Urinary bladder (tissue), 4 donors: ENCODE measurements at places on chromosomes 16 and 17. TPM values are rescaled to one million over a fixed set of nuclear protein-coding genes. Genes with fewer than 3 reads are reported as not detected.

- DNase-seq: peak; percentile 52
Measured at GRCh38 chr17:68909066-68909465, 46.1 kb downstream of the ABCA8 start.

- DNase-seq: no peak
Measured at GRCh38 chr16:58306327-58306726, 11.5 kb upstream of the PRSS54 start.

DNA sequence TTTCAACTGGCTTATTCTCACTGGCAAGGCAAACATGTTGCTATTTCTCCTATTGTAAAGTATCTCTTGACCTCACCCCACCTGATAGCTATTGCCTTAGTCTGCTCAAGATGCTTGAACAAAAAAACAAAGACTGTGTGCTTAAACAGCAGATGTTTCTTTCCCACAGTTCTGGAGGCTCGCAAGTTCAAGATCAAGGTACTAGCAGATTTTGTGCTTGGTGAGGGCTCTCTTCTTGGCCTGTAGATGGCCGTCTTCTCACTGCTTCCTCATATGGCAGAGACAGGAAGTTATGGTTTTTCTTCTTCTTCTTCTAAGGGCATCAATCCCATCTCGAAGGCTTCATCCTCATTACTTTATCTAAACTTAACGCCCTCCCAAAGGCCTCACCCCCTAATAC is 109.7 kb upstream of the CLEC3A start:
- no peak for DNase-seq

The KIF2B gene
- not detected for polyA plus RNA-seq

- no peak for DNase-seq
Measured at GRCh38 chr17:17886726-17887125, 49.9 kb upstream of the SREBF1 start.

The CES3 gene
- polyA plus RNA-seq: 0.19 TPM

The PDIA2 gene
- polyA plus RNA-seq: 0.19 TPM

- no peak for DNase-seq
Measured at GRCh38 chr17:77145612-77146245, 5.0 kb downstream of the SEC14L1 start.

The ATP2C2 gene
- polyA plus RNA-seq: 2.3 TPM

The RAB37 gene
- polyA plus RNA-seq: 6.7 TPM

The DRC3 gene
- 1.6 TPM for polyA plus RNA-seq

The AP2B1 gene
- polyA plus RNA-seq: 60.5 TPM

DNA sequence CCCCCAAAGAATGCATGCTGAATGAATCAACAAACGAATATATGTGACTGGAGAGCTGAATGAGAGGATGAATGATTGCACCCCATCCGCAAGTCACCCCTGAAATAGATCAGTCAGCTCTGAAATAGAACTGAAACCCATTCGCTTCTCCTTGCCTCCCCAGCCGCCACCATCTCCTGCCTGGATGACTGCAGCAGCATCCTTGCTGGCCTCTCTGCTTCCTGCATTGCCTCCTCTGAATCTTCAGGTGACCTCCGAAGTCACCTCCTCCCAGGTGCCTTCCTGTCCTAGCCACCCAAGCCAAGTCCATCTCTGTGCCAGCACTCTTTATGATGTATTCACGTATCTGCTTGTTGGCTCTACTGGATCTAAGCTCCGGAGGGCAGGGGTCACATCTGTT is 288.3 kb downstream of the CPPED1 start:
- no peak for DNase-seq

- DNase-seq: no peak
Measured at GRCh38 chr16:13120557-13120956, 219.2 kb downstream of the SHISA9 start.

GRCh38 chr16:19128454-19129200 is 14.9 kb downstream of the ITPRIPL2 start:
- DNase-seq: no peak

DNA sequence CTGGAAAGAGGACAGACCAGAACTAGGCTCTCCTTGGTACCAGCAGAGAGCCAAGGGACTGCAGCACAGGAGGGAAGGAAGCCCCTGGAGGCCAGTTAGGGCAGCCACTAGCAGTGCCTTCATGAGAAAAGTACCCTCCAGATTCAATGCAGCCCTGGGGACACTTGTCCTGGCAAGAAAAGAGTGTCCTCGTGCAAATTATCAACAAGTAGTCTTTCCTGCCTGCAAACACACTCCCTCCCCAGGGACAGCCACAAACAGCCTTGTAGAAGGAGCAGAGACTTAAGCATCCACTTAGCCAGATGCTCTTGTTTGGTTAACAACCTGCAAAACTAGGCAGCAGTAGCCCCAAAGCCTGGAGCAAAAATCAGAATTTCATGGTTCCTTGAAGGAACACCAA is 24.3 kb downstream of the CENPV start:
- DNase-seq: no peak

The CRYM gene
- polyA plus RNA-seq: 25.8 TPM

The ABCC11 gene
- 0.18 TPM for polyA plus RNA-seq

DNA sequence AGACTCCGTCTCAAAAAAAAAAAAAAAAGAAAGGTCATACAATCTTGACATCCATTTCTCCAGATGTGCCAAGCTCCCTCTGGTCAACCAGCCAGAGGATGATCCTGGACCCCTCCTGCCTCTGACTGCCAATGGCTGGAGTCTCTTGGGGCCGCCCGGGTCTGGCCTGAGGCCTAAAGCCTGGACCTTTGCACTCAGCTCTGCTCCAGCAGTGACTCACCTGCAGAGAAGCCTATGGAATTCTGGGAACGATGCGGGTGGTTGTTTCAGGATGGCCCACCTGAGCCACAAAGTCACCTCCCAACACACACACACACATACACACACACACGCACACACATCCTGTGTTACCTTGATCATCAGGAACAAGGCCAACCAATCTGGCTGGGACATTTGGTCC is 64.0 kb upstream of the DNAH17 start:
- DNase-seq: no peak

GRCh38 chr16:58462997-58463941 is 36.7 kb upstream of the NDRG4 start:
- DNase-seq: no peak

DNA sequence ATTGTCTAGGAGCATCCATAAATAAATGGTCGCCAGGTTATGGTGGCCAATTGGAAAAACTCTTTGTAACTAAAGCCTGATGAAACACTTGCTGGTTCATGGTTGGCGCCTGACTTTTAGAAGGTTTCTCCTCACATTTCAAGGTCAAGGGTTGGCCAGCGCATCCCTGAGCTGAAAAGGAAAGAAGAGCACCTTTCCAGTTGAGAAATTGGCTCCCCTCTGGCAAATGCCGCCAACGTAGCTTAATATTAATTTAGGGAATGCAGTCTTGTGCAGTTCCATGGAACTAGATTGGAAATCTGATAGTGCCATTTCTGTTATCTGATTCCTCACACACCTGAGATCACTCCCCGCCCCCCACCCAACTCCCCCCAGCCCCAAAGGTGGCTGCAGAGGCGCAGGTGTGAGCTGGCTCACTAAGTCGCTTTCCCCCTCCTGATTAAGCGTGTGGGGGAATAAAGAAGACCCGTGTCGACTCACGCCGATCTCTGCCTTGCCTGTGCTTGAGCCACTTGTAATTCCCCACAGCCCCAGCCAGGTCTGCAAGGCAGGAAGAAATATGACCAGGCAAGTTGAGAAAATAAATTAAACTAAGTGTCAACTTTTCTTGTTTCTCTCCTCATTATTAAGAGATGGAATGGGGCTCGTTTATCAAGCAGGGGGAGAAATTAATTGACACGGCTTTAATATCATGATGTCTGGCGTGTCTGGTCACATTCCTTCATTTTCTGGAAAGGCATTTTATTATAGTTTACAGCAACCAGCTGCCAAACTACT is 157.7 kb downstream of the CCDC182 start:
- no peak for DNase-seq

GRCh38 chr17:34883106-34884000 is 77.9 kb downstream of the CCT6B start:
- no peak for DNase-seq

- DNase-seq: no peak
Measured at GRCh38 chr16:81189100-81189664, 49.3 kb upstream of the BCO1 start.

The EFCAB13 gene
- 1.4 TPM for polyA plus RNA-seq

- peak; percentile 1 for DNase-seq
Measured at GRCh38 chr16:51244887-51245657, 94.0 kb upstream of the SALL1 start.

- no peak for DNase-seq
Measured at GRCh38 chr16:11084484-11084875, 140.1 kb downstream of the CLEC16A start.

DNA sequence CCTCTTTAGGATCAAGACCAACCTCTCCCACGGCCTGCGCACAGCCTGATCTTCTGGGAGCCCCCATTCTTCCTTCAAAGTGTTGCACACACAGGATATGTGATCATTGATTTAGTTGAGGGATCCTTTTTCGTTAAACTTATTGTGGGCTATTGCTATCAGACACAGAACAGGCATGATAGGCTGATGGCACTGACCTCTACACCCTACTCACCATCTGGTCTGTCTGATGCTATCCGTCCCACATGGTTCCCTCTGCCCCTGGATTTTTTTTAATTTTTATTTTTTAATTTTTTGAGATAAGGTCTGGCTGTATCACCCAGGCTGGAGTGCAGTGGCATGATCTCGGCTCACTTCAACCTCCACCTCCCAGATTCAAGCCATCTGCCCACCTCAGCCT is 19.2 kb upstream of the LITAF start:
- no peak for DNase-seq

DNA sequence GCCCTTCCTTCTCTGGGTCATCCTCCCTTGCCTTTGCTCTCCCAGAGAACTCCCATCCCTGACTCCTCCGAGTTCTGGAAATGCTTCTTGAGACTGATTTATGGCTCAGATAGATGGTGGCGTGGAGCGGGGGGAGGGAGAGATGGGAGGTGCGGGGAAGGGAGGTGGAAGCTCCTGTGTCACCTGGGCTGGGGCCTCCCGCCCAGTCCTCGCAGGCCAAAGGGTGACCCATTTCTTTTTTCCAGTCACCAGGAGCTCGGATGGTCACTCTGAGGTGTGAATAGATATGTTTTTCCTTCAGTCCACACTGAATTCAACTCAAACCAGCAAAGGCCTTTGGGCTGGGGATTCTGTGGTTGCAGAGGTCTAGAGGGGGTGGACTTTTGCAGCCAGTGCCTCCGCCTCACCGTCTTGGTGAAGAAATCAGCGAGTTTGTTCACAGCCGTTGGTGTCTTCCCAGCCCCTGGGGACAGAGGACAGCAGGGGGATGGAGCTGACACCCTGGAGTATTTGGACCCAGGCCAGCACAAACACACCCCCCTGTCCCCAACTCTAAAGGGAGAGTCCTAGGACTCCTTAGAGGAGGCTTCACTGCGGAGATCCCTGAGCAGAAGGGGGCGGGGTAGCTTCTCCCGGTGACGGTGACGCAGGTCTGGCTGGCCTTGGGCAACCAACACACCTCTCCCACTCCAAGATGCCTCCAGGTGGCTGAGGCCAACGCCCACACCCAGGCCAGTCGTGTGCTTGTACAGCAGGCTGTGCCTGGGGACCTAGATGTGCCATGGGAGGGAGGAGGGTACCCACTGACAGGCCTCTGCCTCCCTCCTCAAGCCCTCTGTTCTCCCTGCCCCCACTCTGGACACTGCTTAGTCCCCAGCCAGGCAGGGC is 80.6 kb downstream of the AMFR start:
- DNase-seq: no peak

GRCh38 chr16:77949445-77949844 is 72.9 kb upstream of the CLEC3A start:
- DNase-seq: no peak

DNA sequence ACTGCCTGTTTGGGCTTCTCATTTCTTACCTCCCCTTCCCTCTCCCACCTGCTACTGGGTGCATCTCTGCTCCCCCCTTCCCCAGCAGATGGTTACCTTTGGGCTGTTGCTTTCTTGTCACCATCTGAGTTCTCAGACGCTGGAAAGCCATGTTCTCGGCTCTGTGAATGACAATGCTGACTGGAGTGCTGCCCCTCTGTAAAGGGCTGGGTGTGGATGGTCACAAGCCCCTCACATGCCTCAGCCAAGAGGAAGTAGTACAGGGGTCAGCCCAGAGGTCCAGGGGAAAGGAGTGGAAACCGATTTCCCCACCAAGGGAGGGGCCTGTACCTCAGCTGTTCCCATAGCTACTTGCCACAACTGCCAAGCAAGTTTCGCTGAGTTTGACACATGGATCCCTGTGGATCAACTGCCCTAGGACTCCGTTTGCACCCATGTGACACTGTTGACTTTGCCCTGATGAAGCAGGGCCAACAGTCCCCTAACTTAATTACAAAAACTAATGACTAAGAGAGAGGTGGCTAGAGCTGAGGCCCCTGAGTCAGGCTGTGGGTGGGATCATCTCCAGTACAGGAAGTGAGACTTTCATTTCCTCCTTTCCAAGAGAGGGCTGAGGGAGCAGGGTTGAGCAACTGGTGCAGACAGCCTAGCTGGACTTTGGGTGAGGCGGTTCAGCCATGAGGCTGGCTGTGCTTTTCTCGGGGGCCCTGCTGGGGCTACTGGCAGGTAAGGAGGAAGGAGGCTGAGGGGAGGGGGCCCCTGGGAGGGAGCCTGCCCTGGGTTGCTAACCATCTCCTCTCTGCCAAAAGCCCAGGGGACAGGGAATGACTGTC is at the start of gene CD68:
TSS of gene CD68 (plus strand) at position 638 of the 833 bp plus-strand sequence. CDS start at position 678, 40 bp downstream.
- no peak for DNase-seq

DNA sequence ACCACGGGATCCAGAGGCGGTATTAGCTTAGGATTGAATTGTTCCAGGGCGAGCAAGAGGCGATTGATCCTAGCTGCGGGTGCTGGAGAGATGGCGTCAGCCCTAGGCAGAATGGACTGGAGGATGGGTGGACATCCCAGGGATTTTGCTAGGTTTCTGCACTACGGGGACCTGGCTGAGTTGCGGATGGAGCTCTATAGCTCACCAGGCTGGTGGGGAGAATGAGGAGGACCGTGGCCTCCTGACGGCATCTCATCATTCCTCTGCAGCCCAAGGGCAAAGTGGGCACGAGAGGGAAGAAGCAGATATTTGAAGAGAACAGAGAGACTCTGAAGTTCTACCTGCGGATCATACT is 614 bp downstream of the TMEM208 start:
- DNase-seq: no peak
